ENCODE measurements at places on chromosomes 6 and 20.

DNA sequence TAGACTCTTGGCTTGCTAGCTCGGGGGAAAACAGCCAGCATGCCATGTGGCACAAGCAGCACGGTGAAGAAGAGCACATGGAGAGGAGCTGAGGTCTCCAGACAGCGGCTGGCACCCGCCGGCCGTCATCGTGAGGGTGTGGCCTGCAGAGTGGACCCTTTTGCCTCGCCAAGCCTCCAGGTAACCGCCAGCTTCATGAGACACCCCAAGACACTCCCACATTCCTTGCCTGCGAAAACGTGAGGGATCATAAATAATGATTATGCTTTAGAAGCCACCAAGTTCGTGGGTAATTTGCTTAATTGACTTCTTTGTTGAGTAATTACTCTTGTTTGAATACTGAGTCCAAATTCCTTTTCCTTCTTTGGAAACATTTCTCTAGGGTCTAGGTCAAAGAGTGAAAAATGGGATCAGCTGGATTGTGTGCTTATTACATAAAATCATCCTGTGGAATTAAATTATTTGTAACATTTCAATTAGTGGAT, 23.2 kb downstream of the FAM50B start:
- DNase-seq, result no peak

GRCh38 chr6:138849791-138850190, 53.9 kb downstream of the ECT2L start:
- DNase-seq, result no peak

- no peak for DNase-seq
Measured at GRCh38 chr6:41147917-41148316, 6.2 kb downstream of the TREML1 start.

- DNase-seq, result no peak
Measured at GRCh38 chr20:36519944-36520343, 21.4 kb upstream of the MYL9 start.

- DNase-seq, result no peak
Measured at GRCh38 chr6:78530208-78530607, 337.1 kb upstream of the IRAK1BP1 start.

GRCh38 chr20:2255926-2256531, 39.8 kb upstream of the TGM3 start:
- no peak for DNase-seq

All from stimulated activated CD8-positive, alpha-beta memory T cell treated with anti-CD3 and anti-CD28 coated beads, Interleukin-4, amount 100 ng/mL, for 4 hours (primary cell).